ENCODE measurements at places on chromosomes 13 and 19. TPM values are rescaled to one million over a fixed set of nuclear protein-coding genes. Genes with fewer than 3 reads are reported as not detected.

The ZNF574 gene
- 15.5 TPM for total RNA-seq

The SLC5A5 gene
- total RNA-seq, result 1.7 TPM

DNA sequence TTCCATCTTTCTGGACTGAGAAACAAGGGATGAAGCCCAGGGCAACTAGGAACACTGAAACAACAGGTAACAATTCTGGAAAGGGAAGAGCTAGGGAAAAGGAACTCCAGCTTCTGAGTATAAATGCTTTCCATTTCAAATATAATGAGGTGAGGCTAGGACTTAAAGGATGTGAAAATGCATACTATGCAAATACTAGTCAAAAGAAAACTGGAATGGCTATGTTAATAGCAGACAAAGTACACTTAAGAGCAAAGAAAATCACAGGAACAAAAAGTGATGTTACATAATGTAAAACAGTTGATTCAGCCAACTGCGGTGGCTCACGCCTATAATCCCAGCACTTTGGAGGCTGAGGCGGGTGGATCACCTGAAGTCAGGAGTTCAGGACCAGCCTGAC, 6.2 kb downstream of the SIGLEC14 start:
- DNase-seq, result no peak

DNA sequence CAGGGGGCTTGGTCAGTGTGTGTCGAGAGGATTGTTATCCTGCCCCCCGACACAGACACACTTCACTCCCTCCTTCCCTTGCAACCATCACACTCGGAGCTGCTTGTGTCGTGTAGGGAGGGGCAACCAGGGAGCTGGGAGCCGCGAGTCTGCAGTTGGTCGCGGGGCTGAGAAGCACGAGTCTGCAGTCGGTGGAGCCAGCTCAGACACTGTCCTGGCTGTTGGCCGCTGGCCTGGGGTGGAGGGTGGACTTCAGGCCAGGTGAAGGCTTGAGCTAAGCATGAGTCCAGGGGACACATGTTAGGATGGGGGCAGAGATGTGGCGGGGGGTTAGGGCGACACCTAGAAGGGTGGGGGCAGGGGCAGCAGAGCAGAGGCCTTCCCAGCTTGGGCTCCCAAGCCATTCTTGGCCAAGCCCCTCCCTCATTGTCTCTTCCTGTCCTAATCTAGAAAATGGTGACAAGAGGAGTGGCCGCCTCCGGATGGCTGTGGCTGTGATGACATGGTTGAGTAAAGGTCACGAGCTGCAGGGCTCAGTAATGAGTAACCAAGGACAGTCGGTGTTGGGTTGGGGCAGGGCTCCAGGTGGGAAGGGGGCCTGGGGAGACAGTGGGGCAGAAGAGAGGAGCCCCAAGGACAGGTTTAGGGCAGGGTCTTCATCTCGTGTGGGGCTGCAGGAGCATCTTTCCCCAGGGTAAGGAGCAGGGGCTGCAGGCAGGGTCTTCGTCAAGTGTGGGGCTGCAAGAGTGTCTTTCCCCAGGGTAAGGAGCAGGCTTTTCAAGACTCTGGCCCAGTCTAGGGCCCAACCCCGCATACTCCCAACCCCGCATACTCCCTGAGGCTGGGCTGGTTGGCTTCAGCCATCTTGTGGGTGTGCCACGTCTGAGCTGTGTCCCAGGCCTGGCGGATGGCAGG, 8.6 kb downstream of the PPP5C start:
- DNase-seq, result peak; percentile 40

The CYP4F3 gene
- total RNA-seq, result 0.06 TPM

- no peak for DNase-seq
Measured at GRCh38 chr19:51695088-51695487, 2.0 kb downstream of the SPACA6 start.

All from activated naive CD8-positive, alpha-beta T cell treated with anti-CD3 and anti-CD28 coated beads for 36 hours (primary cell).